Subcutaneous preadipocyte (primary cell): ENCODE measurements at places on chromosomes 4 and X. TPM values are rescaled to one million over a fixed set of nuclear protein-coding genes. Genes with fewer than 3 reads are reported as not detected.

FGB gene
- total RNA-seq: not detected in 2 replicates

CHIC2 gene
- total RNA-seq: 25.4 and 38.5 TPM in 2 replicates

CLRN2 gene
- total RNA-seq: not detected in 2 replicates

FRMD7 gene
- under 0.01 TPM in 1 of 2 replicates, not detected in the other for total RNA-seq

NSG1 gene
- total RNA-seq: 0.20 TPM in 1 of 2 replicates, not detected in the other

HSD17B13 gene
- under 0.01 TPM in 1 of 2 replicates, not detected in the other for total RNA-seq

DDIT4L gene
- total RNA-seq: 6.3 and 12.9 TPM in 2 replicates

MAGEB17 gene
- not detected in 2 replicates for total RNA-seq

STPG2 gene
- total RNA-seq: under 0.01 TPM in 1 of 2 replicates, not detected in the other

GABRB1 gene
- not detected in 2 replicates for total RNA-seq

STOX2 gene
- total RNA-seq: under 0.01 and 0.39 TPM in 2 replicates

CYLC1 gene
- total RNA-seq: not detected in 2 replicates

GABRE gene
- total RNA-seq: 13.6 and 45.0 TPM in 2 replicates

PNMA6F gene
- not detected in 2 replicates for total RNA-seq

CRLF2 gene
- total RNA-seq: not detected in 2 replicates

HTN1 gene
- not detected in 2 replicates for total RNA-seq

DRP2 gene
- total RNA-seq: under 0.01 and 0.20 TPM in 2 replicates

SCRG1 gene
- total RNA-seq: under 0.01 TPM in 1 of 2 replicates, not detected in the other

HPSE gene
- total RNA-seq: 1.8 and 3.7 TPM in 2 replicates

ADH1C gene
- total RNA-seq: 0.20 and 0.73 TPM in 2 replicates

GYPA gene
- not detected in 2 replicates for total RNA-seq

OTC gene
- not detected in 2 replicates for total RNA-seq

SSX4B gene
- total RNA-seq: not detected in 2 replicates

ADH1A gene
- total RNA-seq: not detected in 2 replicates

GPR50 gene
- not detected in 2 replicates for total RNA-seq

GATA1 gene
- not detected in 2 replicates for total RNA-seq

STK32B gene
- total RNA-seq: 2.2 and 3.7 TPM in 2 replicates

UVSSA gene
- 13.5 and 25.0 TPM in 2 replicates for total RNA-seq

PAGE5 gene
- not detected in 2 replicates for total RNA-seq

ABRAXAS1 gene
- 13.6 and 15.2 TPM in 2 replicates for total RNA-seq

PNMA5 gene
- total RNA-seq: not detected in 2 replicates

TRPC3 gene
- under 0.01 TPM in 1 of 2 replicates, not detected in the other for total RNA-seq

FAM114A1 gene
- total RNA-seq: 255 and 266 TPM in 2 replicates

GABRQ gene
- total RNA-seq: not detected in 2 replicates

SMIM10L2A gene
- total RNA-seq: under 0.01 TPM in 2 replicates
